ENCODE measurements at places on chromosomes 7 and 10.

DNA sequence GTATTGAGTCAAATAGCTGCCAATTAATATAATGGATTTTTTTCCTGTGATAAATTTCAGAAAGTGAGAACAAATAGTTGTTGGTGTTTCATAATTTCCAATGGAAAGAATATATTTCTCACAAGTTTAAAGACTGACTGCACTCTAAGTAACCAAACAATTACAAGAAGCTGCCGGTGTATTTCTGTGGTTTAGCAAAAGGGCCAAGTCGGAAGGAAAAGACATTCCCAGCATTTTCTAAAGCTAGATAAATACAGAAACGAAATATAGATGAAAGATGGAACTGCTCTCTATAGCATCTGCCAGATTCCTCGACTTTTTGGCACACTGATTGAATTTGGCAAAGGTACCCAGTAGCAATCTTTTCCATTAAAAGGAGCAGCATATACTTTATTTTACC lies 92.7 kb upstream of the MKX start:
- no peak for DNase-seq

GRCh38 chr7:36208426-36208825 lies 55.4 kb downstream of the EEPD1 start:
- no peak for DNase-seq

- no peak for DNase-seq
Measured at GRCh38 chr10:108031505-108031904, 867.0 kb upstream of the SORCS1 start.

GRCh38 chr10:75620356-75620755 lies 188.9 kb downstream of the LRMDA start:
- DNase-seq = no peak

DNA sequence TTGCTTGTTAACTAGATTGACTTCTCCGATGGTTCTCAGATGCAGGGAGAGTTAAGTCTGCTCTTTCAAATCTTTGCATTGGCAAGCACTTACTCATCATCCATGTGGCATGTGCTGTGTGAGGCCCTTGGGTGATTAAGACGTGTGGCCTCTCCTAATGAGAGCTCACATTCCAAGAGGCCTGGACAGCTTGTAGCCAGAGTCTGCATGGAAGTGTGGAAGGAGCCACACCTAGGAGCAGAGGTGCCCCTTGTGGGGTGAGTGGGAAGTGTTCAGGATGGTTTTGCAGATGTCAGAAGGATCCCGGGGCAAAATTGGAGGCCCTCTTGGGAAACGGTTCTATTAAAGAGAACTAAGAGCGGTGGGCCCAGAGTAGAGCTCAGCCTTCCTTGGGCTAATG lies 225.9 kb downstream of the PAXIP1 start:
- DNase-seq = peak; percentile 54

DNA sequence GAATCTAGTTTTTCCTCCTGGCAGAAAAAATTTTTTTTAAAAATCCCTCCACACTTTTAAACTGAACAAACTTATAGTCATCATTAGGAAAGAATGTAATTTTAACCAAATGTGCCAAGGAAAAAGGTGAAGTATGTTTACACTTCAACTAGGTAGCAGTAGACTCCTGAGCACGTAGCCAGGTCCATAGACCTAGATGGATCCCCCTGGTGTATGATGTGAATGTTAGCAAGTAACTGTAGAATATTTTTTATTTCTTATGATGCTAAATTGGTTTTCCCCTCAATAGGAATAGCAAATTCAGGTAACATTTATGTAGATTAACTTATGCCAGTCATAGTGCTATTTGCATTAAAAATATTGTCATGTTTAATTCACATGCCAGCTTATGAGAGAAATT lies 19.6 kb downstream of the CABCOCO1 start:
- no peak for DNase-seq

DNA sequence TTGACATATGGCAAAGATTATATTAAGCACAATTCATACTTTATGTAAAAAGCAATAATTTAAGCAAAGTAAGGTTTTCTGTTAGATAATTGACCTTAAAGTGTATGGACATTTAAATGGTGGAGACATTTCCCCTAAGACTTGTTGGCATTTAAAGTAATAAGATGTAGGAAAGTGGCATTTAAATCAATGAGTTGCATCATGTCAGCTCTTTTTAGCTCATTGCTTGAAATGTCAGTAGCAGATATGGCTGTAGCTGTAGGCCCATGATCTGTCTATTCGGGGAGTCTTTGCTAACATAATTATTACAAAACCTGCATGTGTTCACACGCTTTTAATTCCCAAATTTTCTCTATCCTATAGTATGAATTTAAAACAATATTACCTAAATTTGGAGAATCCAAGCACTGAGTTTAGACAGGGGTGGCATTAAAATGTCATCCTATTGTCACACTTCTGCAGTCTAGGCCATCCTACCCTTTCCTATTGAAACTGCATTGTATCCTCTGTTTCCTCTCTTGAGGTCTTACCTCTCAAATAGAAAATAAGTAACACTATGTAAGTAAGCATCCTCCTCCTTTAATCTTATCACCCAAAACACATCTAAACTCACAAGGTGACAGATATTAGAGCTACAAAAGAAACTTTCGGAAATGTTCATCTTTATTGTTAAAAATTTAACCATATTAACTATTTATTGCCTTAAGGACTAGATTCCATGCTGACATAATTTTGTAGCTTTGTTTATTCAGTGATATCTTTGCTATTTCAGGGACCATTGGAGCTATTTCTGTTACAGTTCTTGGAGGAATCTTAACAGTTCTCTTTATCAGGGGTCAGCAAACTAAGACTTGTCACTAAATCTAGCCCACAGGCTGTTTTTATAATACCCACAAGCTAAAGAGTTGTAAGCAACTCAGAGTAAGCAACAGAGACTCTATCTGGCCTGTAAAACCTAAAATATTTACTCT lies 91.2 kb downstream of the LCOR start:
- DNase-seq = no peak

DNA sequence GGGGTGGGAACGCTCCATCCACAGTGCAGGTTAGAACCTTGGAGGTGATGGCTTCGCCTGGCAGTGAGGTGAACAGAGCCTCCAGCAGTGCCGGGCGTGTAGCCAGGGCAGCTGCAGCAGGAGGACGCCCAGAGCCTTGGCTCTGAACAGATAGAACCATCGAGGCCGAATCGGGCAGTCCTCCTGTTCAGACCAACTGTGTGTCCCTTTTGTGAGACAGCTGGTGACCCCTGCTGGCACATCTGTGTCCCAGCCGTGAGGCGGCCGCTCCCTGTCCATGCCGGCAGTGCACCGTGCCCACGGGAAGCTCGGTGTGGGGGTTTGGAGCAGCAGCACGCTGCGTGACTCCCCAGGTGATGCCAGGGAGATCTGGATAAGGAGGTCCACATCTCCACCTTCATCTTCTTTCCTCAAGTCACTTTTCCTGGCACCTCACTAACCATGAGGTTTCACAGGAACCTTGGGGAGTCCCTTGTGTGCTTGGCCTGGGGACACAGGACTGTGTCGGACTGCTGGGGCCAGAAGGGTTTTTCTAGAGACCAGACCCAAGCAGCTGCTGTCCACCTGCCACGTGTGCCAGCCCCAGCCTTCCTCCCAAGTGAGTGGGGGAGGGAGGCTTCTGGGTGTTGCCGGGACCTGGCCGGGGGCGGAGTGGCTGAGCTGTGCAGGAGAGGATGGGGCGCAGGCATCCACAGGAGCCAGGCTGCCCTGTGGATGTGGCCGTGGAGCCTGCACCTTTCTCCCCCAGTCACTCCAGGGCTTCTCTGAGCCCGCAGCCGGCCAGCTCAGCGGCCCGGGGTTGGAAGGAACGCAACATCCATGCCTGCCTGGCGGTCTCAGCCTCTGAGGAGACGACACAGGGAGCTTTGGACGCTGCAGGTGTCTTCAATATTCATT lies 69.4 kb downstream of the DNAJB6 start:
- DNase-seq = no peak

GRCh38 chr10:132366006-132366405 lies 31.0 kb upstream of the PWWP2B start:
- no peak for DNase-seq

DNA sequence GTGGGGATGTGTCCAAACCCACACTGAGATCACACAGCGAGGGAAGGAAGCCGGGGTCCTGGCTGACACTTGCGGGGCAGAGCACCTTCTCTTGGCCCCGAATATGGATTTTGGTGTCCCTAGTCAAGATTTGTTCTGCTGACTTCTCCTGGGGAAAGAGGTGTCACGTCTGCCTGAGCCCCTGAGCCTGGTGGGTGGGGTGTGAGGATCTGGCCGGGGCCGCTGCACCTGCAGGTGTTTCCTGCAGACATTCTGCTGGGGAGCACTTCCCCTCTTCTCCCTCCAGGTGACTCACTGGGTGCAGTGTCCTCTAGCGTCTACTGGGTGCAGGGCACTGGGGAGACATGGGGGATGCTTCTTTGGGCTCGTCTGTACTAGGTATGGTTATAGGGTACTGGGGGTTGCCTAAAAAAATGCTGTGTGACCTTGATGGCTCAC lies 99.2 kb downstream of the GRK5 start:
- DNase-seq = peak; percentile 21

DNA sequence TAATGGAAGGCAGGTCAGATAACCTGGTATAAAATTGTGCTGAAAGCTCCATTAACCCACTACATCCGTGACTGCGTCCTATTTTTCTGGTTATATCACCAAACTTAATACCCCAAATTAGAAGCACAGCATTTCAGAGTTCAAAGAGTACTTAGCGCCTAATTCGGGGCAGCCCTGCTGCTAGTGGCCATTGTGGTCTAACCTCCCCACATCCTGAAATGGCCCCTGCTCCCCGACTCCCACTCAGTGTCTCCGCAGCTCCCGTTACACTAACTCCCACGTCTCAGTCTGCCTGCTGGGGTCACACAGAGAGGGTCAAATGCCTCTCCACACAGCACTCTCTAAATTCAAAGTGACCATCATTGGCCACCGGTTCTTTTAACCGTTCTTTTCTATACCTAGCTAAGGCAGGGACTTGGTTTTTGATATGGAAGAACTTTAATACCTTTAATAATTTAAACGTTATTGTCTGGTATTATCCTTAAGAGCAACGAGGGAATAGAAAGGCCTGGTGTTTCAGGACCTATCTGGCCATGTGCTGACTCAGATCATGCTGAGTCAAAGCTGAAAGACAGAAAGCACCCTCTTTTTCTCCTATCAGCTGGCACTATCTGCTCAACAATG lies 117.1 kb downstream of the KMT2E start:
- DNase-seq = no peak

- DNase-seq = no peak
Measured at GRCh38 chr7:3156508-3156907, 112.8 kb upstream of the CARD11 start.

DNA sequence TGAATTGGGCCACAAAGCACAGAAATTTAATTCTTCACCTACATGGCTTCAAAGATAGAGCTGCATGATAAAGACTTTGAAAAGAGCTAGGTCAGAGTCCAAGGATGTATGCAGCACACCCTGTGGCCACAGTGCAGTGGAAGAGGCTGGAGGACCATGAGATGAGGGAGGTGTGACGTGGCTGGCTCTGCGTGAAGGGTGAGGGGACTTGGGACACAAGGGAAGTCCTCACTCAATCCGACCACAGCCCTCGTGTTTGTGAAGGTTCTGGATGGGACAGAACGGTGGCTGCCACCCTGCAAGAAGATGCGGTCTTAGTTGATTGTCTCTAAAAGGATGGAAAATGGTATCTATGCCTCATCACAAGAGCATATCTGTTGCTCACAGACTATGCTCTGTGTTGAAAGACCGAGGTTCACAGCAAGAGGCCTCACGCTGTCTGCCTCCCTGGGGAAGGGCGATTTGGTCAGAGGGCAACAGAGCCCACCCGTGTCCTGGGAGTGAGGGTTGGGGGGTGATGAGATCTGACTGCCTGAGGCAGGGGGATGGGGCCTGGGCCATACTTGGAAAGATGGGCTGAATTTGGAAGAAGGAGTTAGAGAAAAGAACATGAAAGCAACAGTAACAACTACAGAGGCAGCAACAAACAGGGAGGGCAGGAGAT lies 174.4 kb upstream of the SHH start:
- no peak for DNase-seq

DNA sequence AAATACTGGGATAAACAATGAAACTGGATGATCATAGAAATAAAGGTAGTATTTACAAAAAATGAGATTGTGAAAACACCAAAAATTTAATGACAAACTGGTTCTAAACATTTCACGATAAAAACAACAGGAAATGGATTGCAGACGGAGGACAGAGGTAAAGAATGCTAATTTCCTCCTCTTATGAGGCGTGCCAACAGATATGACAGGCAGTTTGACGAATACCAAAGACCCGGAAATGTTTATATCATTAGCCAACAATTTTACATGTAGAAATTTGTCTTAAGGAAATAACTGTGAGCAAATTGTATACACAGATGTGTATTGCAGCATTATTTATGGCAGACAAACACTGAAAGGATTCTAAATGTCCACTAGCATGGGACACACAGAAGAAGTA lies 162.0 kb upstream of the MGMT start:
- DNase-seq = no peak

- DNase-seq = no peak
Measured at GRCh38 chr10:16648366-16648765, 126.7 kb upstream of the C1QL3 start.

DNA sequence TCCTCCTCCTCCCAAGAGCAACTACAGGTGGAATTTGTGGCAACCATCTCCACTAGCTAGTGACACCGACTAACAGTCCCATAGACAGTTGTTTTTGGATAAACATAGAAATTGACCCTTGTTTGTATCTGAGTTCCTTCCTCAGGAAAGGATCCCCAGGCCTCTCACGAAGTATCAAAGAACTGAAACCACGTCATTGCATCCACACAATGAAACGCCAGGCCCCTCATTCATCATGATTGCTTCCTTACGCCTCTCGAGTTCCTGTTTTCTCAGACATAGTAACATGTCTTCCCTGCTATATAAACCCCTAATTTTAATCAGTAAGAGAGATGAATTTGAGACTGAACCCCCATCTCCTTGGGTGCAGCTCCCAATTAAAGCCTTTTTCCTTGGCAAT lies 18.1 kb downstream of the SLC35G1 start:
- DNase-seq = no peak

- DNase-seq = no peak
Measured at GRCh38 chr7:39650676-39651075, 27.3 kb downstream of the RALA start.

GRCh38 chr10:97361537-97361901 lies 27.0 kb upstream of the FRAT2 start:
- no peak for DNase-seq

- DNase-seq = no peak
Measured at GRCh38 chr10:78752221-78752620, 316.5 kb upstream of the ZMIZ1 start.

GRCh38 chr7:150799741-150800580 lies at the start of gene TMEM176B:
Gene TMEM176B, minus strand, starts transcription at chr7:150800364. Its CDS starts 3,795 bp downstream, at chr7:150796569.
- DNase-seq = no peak

DNA sequence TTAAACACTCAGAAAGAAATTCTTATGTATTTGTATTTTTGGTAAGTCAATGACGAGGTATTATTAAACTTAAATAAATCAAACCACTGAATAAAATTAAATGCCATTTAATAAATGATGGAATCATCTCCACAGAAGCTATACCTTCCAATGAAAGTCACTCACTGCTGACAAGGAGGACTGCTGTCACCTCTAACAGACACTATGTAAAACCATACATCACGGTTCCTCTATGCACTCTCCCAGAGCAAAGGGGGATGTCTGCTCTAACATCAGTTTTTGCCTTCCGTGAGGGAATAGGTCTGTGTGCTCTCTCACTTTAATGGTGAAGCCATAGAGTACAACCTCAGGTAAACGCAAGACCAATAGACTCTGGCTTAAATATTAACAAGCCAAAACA lies 99.7 kb upstream of the DDC start:
- DNase-seq = no peak

All from SW 1271 (cell line).